ENCODE measurements at places on chromosomes 2 and 18.

GRCh38 chr2:96897491-96898134 is 27.7 kb upstream of the SEMA4C start:
- DNase-seq: no peak

DNA sequence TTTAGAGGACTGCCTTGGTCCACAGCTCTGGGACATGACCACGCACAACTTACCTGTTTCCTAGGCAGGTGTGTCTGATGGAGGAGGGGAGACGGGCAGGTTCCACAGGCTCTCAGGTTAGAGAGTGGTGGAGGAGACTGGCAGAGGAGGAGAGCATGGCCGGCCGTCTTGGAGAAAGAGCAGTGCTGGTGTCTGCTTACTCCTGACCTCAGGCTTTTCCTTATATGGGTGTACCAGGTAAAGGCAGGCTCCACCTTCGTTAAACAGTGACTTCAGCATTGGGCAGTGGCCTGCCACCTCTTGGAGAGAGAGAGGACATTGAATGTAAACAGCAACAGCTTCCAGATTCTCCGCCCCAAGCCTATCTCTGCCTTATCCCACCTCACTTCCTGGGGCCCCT is at the start of gene CAPN13:
TSS of gene CAPN13 (minus strand) at position 198 of the 400 bp plus-strand sequence. CDS start 20,121 bp downstream, outside the sequence.
- DNase-seq: no peak

GRCh38 chr2:158443606-158444005 is 12.9 kb downstream of the CCDC148 start:
- DNase-seq: no peak

DNA sequence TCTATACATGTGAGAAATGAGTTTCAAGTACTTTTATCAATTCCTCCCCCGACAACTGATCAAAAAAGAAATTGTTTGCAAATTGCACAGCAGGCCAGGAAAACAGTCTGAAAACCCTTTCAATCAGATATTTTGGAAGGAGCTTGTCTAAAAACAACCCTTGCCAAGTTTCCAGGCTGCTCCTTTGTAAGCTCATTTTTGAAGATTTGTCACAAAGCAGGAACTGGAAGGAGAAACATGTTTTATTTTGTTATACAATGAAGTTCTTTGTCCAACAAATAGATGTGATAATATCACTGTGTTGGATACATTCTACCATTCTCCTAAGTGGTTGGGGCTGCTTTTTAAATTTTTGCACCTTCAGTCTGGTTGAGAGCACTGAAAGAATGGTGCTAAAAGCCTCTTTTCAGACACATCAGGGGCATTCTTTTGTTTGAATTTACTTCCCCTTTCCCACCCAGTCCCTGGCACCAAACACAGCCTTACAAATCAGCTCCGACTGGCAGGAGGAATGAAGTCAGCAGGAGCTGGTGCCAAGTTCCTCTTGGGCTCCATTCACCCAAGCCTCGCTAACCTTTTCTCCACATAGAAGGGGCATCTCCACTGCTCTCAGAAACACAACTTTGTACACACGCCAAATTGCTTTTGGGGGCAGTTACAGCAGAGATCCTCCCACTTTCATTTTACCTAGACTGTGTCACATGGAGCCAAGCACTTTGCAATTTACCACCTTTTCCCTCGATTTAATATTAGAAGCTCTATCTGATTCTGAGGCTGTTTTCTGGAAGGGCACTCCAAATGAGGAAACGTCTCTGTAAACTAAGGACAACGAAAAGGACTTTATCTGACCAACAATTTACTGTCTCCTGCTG is 88.0 kb downstream of the C1D start:
- DNase-seq: no peak

- DNase-seq: no peak
Measured at GRCh38 chr2:136085453-136086209, 32.3 kb downstream of the CXCR4 start.

DNA sequence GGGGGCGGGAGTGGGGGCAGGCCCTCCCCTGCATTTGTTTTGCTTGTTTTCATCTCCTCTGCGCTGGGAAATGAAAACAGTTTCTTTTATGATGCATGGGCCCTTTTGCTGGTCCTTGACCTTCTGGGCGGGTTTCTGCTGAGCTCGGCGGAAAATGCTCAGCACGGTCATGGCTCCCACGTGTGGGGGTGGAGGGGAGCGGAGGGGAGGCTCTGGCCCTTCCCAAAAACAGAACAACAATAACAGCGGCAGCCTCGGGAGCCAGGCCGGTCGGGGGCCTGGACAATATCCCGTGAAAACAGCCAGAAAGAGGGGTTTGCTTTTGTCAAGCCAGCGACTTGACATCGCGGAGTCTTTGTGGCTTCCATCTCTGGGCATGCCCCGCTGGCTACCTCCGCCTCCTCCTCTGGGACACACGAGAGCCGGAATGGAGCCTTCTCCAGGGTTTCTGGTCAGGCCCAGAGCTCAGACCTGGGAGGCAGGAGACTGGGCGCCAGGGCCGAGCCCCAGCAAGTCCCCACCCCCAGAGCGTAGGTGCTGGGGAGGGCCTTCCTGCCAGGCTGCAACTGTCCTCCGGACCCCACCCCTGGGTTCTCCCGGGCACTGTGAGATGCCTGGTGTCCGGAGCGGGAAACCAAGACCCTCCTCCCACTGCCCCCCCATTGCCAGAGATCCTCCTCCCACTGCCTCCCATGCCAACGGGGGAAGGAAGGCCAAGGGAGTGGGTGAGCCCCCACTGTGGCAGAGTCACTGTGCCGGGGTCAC is 35.9 kb upstream of the SNED1 start:
- no peak for DNase-seq

GRCh38 chr2:104849618-104850141 is 4.2 kb upstream of the POU3F3 start:
- DNase-seq: peak; percentile 12

DNA sequence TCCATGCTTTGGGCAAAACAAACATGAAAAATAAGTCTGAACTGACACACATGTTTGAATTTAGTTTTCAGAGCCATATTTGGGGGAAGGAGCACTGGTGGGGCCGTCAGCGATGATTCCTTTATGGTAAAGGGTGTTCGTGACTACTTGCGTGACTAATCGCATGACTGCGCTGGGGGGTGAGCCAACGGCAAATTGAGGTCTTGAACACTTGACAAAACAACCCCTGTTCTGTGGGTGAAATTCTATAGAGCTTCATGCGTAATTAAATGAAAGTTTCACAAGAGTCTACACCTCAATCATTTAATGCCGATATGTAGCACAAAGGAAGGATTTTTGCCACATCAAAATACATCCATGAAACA is 127.5 kb upstream of the CYP1B1 start:
- DNase-seq: no peak

DNA sequence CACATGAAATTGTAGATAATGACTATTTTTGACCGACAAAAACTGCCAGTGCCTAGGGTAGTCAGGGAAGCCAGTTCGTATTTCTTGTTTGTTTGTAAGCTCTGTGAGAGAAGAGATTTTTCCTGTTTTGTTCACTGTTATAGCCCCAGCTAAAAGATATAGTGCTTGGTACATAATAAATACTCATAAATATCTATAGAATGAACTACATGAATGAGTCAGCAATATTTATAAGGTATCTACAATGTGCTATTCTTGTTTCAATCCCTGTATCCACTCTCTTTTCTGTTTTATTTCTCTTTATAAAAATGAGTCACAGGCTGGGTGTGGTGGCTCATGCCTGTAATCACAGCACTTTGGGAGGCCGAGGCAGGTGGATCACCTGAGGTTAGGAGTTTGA is 275.6 kb upstream of the FANCL start:
- no peak for DNase-seq

DNA sequence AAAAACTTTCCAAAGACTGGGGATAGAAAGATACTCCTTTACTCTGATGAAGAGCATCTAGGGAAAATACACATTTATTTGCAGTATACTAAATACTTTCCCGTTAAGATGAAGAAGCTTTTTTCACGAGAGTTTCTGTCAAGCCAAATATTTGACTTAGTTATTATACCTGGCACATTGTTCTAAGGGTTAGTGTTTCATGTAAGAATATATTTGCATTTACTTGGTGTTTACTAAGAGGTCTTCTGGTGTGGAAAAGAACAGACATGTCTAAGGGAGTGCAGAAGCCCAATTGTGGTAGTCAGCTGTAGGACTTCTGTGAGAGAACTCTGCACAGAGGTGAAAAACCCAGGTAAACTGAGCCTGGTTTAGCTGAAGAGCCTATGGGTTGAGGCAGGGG is 457.6 kb upstream of the SOX11 start:
- DNase-seq: no peak

DNA sequence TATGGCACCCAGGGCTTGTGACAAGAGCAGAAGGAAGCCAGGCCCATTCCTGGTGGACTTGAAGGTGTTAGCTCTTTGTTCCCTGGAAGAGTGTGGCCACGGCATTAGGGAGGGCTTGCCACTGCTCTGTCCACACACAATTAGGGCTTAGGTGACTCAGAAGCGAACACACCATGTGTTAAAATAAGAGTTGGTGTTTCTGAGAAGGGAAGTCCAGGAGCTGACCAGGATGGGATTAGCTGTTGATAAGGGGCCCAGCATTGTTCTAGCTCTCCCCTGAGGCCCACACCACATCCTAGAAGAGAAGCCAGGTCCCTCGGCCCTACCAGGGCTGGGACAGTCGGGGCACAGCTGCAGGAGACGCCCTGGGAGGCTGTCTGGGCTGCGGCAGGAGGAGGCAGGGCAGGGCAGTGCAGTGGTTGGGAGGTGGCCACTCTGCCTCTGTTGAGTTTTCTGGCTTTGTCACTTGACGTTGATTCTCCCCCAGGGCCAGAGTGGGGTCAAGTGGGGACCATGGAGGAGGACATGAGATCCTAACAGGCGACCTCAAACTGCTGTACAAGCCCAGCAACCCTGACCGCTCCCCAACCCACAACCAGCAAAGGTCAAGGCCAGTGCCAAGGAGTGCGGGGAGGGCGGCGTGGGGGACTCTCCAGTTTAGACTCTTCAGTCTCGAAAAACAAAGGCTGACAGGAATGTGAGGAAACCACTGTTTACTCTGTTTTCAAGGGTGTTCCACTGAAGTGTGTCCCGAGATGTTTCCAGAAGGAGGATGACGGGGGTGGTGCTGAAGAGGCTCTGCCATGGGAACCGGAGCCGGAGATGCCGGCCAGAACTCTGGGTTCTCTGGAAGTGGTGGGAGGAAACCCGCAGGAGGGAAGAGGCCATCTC is 16.8 kb downstream of the GNLY start:
- no peak for DNase-seq

- DNase-seq: no peak
Measured at GRCh38 chr18:12307701-12308385, at the start of gene TUBB6. TUBB6 (plus strand) TSS chr18:12308241; CDS start chr18:12308293, 52 bp downstream.

DNA sequence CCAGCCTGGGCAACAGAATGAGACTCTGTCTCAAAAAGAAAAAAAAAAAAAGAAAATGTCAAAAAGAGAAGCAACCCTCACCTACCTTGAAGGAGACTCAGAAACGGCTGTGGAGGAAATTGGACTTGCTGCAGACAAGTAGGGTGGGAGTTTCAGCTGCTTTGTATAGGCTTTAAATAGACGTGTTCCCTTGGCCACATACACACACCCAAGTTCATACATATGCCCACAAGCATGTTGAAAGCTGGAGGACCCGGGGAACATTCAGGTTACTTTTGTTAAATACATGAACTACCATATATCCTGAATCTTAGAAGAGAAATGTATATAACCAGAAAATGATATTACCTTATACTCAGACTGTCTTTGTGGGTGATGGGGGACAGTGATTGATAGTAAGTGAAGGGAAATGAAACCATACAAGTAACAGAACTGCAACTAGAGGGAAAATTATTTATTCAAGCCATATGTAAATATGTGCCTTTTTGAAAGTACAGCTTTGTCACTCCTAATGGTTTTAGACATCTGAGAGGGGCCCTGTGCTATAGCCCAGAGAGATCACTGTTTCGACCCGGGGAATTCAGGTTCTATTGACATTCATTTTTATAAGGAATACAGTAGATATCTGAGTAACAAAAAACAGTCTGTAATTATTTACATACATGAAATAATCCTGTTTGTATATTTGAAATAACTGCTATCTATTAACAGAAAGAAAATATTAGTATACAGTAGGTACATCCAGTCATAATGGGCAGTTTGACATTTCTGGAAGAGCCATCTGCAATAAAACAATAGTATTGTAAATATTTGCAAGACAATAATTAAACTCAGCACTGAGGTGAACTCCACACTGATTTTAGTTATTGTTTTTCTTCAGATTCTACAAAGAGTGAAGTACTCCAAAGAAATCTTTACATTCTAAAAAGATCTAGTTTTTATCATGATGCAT is 48.0 kb upstream of the TGIF1 start:
- DNase-seq: no peak

- no peak for DNase-seq
Measured at GRCh38 chr18:25133879-25134278, 218.1 kb downstream of the ZNF521 start.

- no peak for DNase-seq
Measured at GRCh38 chr2:218002845-218003180, at the start of gene TNS1. TNS1 (minus strand) TSS chr2:218002995; CDS start chr2:218002872, 123 bp downstream.

DNA sequence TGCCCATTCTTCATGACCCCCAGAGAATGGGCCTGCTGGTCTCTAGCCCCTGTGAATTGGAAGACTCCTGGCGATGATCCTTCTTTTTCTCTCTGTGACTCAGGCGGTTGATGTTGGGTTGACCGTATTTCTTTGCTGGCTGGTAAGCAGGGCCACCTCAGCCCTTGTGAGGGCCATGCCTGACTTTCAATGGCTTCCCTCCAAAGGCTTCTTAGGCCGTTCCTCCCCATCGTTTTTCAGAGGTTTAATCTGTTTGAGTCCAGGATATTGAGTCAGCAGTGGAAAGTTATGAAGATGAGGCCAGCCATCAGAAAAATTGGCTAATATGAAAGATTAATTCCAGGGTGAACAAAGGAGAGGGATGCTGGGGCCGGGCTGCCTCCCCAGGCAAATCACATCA is 13.6 kb downstream of the HPCAL1 start:
- no peak for DNase-seq

DNA sequence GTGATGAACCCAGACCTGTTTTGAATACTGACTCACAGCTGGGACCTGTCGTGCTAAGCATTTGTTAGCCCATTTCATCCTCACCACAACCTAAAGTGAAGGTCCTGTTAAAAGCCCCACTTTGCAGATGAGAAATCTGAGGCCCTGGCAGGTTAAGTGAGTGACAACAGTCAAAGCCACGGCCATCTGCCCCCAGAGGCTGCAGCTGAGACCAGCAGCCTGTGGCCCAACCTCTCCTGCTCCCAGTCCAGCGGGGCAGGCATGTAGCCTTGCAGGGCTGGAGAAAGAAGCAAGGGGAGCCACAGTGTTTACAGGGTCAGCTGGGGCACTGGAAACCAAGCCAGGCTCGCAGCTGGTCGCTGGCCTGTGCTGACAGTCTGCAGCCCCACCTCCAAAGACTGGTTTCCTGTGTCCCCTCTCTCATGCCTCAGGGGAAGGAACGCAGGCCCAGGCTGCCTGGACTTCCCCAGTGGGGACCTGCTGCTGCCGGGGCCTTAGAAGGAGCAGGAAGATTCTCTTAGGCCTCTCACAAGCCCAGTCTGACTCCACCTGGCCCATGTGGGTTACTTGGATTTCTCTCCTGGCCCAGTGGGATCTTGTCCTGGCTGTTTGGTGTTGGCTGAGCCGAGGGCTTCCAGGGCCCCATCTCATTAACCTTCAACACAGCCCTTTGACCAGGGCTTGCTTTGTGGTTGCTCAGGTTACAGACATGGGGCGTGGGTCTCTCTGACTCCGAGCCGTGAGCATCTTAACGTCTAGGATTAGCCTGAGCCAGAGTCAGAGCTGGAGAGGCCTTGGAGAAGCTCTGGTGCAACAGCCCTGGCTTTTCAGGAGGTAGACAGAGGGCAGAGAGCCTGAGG is 1.7 kb downstream of the INPP5D start:
- DNase-seq: no peak
